Mesenteric fat pad (tissue), 1 donor: ENCODE measurements at places on chromosomes 4 and X.

DNA sequence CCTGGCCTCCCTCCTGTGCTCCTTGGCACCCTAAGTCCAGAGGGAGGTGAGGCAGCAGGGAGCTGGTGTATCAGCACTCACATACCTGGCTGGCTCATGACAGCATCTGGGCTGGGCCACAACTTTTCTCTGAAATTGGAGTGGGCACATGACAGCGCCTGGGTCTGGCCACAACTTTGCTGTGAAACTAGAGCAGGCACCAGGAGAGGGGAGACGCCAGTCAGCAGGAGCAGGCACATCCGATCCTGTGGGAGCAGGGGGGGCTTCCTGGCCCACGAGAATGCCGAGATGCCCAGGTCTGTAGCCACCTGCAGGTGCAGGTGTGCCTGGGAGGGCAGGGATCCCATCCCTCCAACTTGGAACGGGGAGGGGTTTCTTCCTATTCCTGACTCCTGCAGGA is 69.7 kb upstream of the PPP3CA start:
- DNase-seq = no peak

- no peak for DNase-seq
These were observed 232.4 kb downstream of the PPP3CA start for GRCh38 chr4:101114936-101115372.

- DNase-seq = no peak
These were observed 68.0 kb downstream of the YIPF7 start for GRCh38 chr4:44583393-44583792.

DNA sequence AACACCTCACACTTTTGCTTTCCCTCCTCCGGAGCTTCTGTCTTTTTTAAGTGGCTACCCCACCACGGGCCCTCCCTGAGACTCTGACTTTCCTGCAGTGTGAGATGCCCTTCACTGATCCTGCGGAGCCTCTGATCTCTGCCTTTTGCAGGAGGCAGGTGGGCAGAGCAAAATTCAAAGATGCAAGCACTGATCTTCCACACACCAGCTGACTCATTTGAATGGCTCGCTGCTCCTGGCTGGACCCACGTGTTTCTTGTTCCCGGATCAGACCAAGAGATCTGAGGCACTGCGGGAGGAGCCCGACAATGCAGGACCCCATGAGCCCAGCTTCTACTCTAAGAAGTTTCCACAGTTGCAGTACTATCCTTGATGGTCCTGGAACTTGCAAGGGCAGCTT is 1607.9 kb upstream of the TENM3 start:
- DNase-seq = no peak

DNA sequence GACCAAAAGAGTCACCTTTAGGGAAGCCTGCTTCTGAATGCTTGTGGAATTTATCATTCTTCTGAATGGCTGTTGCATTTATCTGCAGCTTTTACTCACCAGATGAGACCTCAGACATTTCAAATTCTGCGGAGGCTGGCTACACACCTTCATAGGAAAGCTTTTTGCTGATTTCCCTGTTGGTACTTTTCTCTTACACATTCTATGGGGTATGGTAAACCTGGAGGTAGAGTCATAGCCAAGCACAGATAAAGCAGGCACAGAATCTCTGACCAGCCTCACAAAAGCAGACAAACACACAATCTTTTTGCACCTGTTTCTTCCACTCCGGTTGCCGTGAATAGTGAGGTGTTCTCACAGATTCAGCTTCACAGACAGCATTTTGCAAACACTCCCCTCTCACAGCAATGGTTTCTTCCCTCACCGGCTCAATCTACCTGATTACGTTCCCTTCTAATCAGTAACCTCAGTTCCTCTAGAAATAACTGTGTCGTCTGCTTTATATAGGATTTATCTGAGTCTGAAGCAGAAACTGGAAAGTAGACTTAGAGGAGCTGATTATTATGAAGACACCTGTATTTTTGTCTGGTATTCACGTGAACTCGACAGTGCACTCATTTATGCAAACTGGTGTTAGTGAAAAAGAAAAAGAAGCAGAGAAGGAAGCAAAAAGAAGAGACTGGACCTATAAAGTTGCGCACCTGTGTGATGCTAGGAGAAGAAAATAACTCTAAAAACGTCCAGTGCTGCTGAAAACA is 83.1 kb downstream of the DMD start:
- DNase-seq = no peak

GRCh38 chrX:149213264-149213663 is 291.8 kb downstream of the IDS start:
- DNase-seq = no peak

DNA sequence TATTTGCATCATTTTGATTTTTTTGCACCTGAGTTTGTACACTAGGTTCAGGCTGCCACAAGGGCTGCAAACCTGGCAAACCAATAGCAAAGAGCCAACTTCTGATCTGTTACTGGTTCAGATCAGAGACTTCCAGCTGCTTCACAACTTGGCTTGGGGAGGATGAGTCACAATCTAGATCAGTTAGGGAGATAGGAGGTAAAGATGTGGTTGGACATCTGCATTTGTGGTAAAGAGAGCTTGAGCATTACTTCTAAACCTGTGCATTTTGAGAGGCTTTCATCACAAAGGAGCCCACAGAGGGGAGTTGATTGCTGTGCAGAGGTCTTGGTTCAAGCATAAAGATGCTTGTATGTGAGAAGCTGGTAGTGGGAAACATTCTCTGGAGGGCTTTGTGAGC is 34.5 kb downstream of the LINC00632 start:
- no peak for DNase-seq

GRCh38 chr4:73707918-73708577 is 32.3 kb upstream of the CXCL8 start:
- no peak for DNase-seq

DNA sequence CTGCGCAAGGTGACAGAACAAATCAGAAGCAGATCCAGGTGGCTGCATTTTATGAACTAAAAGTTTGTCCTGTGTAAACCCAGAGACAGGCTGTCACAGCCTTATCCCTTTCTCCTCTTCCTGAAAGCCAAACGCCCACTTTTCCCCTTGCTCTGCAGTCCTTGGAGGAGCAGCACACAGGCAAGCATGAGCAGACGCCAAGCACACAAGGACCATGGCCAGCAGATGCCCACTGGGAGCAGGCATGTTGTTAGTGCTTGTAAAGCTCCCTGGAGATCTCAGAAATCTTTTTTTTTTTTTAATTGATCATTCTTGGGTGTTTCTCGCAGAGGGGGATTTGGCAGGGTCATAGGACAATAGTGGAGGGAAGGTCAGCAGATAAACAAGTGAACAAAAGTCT is 11.5 kb upstream of the HOPX start:
- DNase-seq = no peak

DNA sequence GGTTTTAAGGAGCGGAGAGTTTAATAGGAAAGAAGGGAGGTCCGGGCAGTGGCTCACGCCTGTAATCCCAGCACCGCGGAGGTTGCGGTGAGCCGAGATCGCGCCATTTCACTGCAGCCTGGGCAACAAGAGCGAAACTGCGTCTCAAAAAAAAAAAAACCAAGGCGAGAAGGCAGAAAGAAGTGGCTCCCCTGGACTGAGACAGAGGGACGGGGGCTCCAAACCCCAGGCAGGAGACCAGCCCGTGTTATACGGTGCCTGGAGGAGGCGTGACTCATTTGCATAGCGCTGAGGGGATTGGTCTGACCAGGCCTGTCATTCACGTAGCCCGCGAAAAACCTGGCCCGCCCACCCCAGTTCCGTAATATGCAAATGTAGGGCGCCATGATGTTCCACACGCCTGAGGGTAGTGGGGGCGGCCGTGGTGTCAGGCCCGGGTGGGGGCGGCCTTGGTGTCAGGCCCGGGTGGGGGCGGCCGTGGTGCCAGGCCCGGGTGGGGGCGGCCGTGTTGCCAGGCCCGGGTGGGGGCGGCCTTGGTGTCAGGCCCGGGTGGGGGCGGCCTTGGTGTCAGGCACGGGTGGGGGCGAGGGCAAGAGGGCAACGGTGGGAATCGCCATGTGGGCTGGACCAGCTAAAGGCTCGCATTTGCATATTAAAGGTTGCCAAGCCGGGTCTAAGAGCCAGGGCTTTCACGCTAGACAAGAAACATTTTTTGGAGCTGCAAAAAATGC is 2.1 kb downstream of the PLCXD1 start:
- peak; percentile 94 for DNase-seq

DNA sequence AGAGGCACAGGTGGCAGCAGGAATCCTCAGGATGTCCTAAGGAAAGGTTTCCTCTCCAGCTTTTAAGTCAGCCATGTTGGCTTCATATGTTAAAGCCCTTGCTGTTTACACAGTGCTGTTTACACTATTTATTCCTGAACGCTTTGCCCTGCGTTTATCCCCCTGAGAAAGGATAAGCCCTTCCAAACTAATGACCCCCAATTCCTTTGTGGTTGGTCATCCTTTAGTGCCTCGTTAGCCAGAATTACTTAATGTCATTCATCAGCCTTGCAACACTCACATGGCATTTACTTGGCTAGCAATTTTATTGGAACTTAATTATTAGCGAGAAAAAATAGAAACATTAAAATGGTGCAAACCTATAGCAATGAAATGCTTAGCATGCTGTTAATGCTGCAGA is 23.8 kb downstream of the VCX2 start:
- no peak for DNase-seq

DNA sequence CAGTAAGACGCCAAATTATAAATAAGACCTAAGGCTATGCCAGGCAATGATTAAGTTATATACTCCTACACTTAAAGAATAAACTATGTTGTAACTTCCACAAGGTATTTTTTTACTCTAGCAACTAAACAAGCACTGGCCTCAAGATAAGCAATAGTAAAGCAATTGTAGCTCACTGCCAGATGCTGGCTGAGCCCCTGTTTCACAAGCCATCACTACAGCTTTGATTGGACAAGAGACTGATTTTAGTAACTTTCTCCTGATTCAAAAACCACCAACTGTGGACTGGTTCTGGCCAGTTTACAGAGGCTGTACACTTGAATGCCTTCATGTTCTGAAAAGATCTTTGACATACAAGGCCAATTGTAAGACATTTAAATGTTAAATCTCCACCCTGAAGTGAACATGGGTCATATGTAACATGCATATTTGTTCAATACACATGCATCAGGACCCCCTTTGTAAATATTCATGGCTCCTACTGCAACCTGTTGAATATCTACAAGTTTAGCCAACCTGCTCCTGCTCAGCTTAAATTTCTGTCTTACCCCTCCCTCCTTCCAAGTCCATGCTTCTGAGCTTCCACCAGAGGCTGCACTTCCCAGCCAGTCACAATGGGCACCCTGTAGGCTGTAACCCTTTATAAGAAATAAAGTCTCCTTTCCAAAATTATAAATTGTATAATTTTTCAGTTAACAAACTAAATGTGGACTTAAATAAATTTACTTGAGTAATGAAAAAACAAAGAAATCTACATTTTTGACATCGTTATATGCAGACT is 423.6 kb downstream of the ANKRD50 start:
- no peak for DNase-seq

DNA sequence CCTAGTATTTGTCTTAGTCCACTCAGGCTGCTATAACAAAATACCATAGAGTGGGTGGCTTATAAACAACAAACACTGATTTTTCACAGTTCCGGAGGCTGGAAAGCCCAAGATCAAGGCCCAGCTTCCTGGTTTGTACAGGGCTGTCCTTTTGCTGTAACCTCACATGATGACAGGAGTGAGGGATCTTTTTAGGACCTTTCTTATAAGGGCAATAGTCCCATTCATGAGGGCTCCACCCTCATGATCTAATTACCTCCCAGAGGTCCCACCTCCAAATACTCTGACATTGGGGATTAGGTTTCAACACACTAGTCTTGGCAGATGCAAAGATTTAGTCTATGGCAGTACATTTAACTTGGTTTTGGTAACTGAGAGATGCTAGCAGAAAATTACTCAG is 20.9 kb downstream of the GPAT3 start:
- no peak for DNase-seq
